ENCODE measurements at places on chromosomes 4 and X. TPM values are rescaled to one million over a fixed set of nuclear protein-coding genes. Genes with fewer than 3 reads are reported as not detected.

DNA sequence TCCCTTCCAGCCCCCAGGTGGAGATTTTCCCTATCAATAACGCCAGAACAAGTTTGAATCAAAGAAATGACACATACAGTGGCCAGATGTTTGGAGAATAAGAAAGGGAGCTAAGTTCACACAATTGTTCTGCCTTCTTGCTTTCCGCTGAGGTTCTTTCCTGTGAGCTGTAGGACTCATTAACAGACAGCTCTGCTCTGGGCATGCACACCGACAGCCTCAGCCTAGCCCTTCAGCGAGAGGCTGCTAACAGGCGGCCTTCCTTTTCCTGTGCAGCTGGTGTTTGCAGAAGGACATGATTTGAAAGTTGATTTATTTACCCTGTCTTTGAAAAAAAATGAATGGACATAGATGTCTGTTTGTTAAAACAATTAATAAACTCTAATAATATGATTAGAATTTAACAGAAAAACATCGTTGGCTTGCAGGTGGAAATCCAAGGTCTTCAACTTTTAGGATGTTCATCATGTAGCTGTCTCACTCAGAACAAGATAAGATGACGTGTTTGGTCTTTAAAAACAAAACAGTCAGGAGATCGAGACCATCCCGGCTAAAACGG lies 183.3 kb downstream of the KDR start:
- no peaks in the 10 kb centered on the region for H3K4me1 ChIP-seq
- H3K27ac ChIP-seq = no peak overlapping the region
- H3K27me3 ChIP-seq = no peaks in the 10 kb centered on the region
- H3K4me3 ChIP-seq = no peak overlapping the region

POU4F2 gene
- not detected for total RNA-seq

DNA sequence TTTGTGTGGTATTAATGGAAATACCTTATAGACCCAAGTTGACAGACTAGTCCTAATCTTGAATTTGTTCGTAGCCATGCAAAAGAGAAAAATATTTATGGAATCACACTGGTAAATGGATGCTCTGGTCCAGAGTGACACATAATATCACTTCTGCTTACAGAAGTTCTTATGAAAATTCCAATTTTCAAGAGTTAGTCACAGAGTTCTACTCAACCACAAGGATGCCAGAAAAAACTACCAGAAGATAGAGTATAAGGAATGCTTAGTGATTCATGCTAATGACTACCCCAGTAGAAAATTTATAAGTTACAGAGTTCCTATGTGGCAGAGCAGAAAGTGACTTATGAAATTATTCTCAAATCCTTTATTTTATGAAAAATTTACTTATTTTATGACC lies 1384.8 kb downstream of the FAM133A start:
- H3K36me3 ChIP-seq = no peaks in the 10 kb centered on the region
- H3K4me1 ChIP-seq = no peaks in the 10 kb centered on the region
- no peak overlapping the region for H3K4me3 ChIP-seq

GRCh38 chrX:69429339-69430015 lies 74.6 kb upstream of the NALF2 start:
- no peaks in the 10 kb centered on the region for H3K27me3 ChIP-seq
- H3K4me1 ChIP-seq = no peaks in the 10 kb centered on the region
- H3K27ac ChIP-seq = no peak overlapping the region
- no peak for DNase-seq
- no peak overlapping the region for H3K4me3 ChIP-seq

AWAT1 gene
- total RNA-seq = not detected

DNA sequence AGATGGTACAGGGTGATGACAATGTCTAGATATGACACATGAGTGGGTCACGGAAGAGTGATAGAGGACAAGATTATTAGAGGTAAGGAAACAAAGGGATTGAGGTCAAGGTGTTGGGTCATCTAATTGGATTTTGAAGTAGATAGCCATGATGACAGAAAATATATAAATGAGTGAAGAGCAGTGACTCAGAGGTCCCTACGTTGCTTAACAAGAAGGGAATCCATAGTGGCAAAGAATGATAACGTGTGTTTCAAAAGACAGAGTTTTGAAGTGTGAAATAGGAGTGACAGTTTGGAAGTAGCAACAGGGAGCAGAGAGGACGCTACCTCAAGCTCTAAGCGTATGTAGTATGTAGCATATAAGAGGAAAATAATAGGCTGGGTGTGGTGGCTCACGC lies 22.2 kb upstream of the CAMK2D start:
- no peak for DNase-seq
- H3K4me1 ChIP-seq = no peaks in the 10 kb centered on the region
- H3K36me3 ChIP-seq = no peaks in the 10 kb centered on the region
- H3K4me3 ChIP-seq = no peak overlapping the region
- no peak overlapping the region for H3K27ac ChIP-seq

ARMCX6 gene
- total RNA-seq = 25.8 TPM

CXCL5 gene
- total RNA-seq = 0.21 TPM

GRCh38 chr4:39642885-39643552 lies 4.4 kb upstream of the SMIM14 start:
- H3K27ac ChIP-seq = no peak overlapping the region
- H3K36me3 ChIP-seq = no peaks in the 10 kb centered on the region
- H3K4me3 ChIP-seq = no peak overlapping the region
- peaks cover 6% of the 10 kb centered on the region for H3K4me1 ChIP-seq
- no peaks in the 10 kb centered on the region for H3K27me3 ChIP-seq

- no peaks in the 10 kb centered on the region for H3K27me3 ChIP-seq
- DNase-seq = no peak
- no peaks in the 10 kb centered on the region for H3K4me1 ChIP-seq
- no peak overlapping the region for H3K4me3 ChIP-seq
- no peak overlapping the region for H3K27ac ChIP-seq
- no peaks in the 10 kb centered on the region for H3K36me3 ChIP-seq
These were observed 201.0 kb downstream of the FBXW7 start for GRCh38 chr4:152334931-152335330.

ELK1 gene
- 28.9 TPM for total RNA-seq

GRCh38 chrX:141405853-141406492 lies 163.7 kb upstream of the SPANXC start:
- peaks cover 6% of the 10 kb centered on the region for H3K4me1 ChIP-seq
- H3K4me3 ChIP-seq = no peak overlapping the region
- H3K27me3 ChIP-seq = no peaks in the 10 kb centered on the region
- peak; percentile 29 for DNase-seq
- peak overlapping the region; percentile 80 for H3K27ac ChIP-seq

DNA sequence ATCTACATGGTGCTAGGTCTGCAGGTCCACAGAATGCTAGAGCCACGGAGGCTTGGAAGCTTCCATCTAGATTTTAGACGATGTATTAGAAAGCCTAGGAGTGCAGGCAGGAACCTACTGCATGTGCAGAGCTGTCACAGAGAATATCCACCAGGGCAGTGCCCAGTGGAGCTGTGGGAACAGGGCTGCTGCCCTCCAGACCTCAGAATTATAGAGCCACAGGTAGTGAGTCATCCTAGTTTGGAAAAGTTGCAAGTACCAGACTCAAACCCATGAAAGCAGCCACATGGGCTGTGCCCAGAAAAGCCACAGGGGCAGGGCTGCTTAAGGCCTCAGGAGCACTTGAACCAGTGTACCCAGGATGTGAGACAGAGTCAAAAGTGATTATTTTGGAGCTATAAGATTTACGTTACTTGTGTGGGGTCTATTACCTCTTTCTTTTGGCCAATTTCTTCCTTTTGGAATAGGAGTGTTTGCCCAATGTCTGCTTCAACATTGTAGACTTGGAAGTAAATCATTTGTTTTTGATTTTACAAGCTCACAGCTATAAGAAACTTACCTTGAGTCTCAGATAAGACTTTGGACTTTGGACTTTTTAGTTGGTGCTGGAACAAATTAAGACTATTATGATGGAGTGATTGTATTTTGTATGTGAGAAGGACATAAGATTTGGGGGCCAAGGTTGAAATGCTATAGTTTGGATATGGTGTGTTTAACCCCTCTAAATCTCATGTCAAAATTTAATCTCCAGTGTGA lies 143.5 kb upstream of the CHRDL1 start:
- no peaks in the 10 kb centered on the region for H3K4me1 ChIP-seq
- H3K36me3 ChIP-seq = no peaks in the 10 kb centered on the region
- DNase-seq = no peak
- no peaks in the 10 kb centered on the region for H3K27me3 ChIP-seq

DNA sequence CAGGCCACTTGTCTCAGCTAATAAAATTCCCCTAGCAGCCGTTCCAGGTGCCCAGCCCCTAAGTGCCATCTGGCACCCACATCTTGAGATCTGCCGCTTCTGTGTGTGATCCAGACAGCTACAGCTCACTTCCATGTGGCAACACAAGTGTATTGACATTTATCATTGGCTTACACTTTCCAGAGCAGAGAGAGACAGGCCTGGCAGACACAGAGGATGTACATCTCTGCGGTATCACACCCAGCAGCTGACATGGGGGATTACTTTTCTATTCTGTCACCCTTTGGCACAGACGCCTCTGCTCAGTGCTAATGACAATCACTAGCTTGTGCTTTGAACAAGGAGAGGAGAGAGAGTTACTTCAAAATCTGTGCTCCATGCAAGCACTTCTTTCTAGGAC lies 195.9 kb downstream of the KDR start:
- no peak overlapping the region for H3K27ac ChIP-seq
- DNase-seq = no peak
- H3K4me3 ChIP-seq = no peak overlapping the region
- H3K4me1 ChIP-seq = no peaks in the 10 kb centered on the region
- H3K27me3 ChIP-seq = no peaks in the 10 kb centered on the region

PNMA5 gene
- not detected for total RNA-seq

PRRG3 gene
- total RNA-seq = not detected

DNA sequence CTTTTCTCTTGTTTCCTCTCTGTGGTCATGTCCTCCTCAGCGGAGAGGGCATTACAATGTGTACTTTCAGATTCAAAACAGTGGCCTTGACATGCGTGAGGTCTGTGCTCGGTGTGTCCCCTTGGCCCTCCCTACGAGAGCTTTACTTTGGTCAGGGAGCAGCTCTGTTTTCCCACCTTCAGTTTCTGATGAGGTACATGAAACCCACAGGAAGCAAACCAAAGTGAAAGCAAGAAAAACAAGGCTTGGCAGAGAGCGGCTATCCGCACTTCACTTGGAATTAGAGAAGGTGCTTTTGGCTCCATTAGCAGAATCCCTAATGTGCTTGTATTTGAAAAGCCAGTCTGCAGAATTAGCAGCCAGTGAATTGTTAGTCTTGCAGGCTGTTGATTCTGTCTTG lies 19.5 kb upstream of the BOD1L1 start:
- no peaks in the 10 kb centered on the region for H3K36me3 ChIP-seq
- H3K4me3 ChIP-seq = no peak overlapping the region
- H3K4me1 ChIP-seq = no peaks in the 10 kb centered on the region
- H3K27me3 ChIP-seq = no peaks in the 10 kb centered on the region
- H3K27ac ChIP-seq = no peak overlapping the region
- DNase-seq = no peak

GPR82 gene
- total RNA-seq = not detected

GRCh38 chr4:169337510-169337909 lies 66.8 kb upstream of the SH3RF1 start:
- no peaks in the 10 kb centered on the region for H3K36me3 ChIP-seq
- no peak overlapping the region for H3K4me3 ChIP-seq
- no peak for DNase-seq
- peaks cover 21% of the 10 kb centered on the region for H3K4me1 ChIP-seq
- no peak overlapping the region for H3K27ac ChIP-seq

- no peak overlapping the region for H3K27ac ChIP-seq
- no peak overlapping the region for H3K4me3 ChIP-seq
- H3K36me3 ChIP-seq = no peaks in the 10 kb centered on the region
- DNase-seq = no peak
These were observed 48.5 kb downstream of the EVC start for GRCh38 chr4:5759236-5760075.

ARHGAP6 gene
- total RNA-seq = 0.84 TPM

Data from Caco-2 (cell line).